Body of pancreas (tissue), 4 donors: ENCODE measurements at places on chromosomes 1 and 21. TPM values are rescaled to one million over a fixed set of nuclear protein-coding genes. Genes with fewer than 3 reads are reported as not detected.

DNA sequence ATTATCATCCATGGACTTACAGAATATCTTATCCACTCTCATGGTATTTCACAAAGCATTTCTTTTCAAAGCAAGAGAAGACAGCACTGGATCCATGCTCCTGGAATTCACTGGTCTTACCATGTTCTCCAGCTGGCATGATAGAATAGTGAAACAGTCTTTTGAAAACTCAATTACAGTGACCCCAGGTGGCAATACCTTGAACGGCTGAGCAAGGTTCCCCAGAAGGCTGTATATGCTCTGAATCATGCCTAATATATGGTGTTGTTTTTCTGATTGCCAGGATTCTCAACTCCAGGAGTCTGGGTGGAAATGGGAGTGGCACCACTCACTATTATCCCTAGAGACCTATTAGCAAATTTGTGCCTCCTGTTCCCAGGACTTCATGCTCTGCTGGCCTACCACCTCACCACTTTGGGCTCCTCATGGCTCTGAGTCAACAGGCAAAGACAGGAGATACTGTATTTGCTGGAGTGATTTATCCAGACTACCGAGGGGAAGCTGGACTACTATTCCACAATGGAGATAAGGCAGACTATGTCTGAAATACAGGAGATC is 87.6 kb downstream of the CATSPERE start:
- no peak overlapping the region for H3K4me3 ChIP-seq
- no peaks in the 10 kb centered on the region for H3K36me3 ChIP-seq
- no peak overlapping the region for H3K27ac ChIP-seq
- H3K27me3 ChIP-seq: no peaks in the 10 kb centered on the region

GRCh38 chr1:215603319-215603718 is 36.2 kb downstream of the KCTD3 start:
- peaks cover 2% of the 10 kb centered on the region for H3K36me3 ChIP-seq
- H3K4me1 ChIP-seq: peaks cover 14% of the 10 kb centered on the region
- no peaks in the 10 kb centered on the region for H3K27me3 ChIP-seq
- H3K4me3 ChIP-seq: no peak overlapping the region
- H3K27ac ChIP-seq: no peak overlapping the region

- DNase-seq: no peak
- no peak overlapping the region for H3K4me3 ChIP-seq
- H3K4me1 ChIP-seq: peaks cover 5% of the 10 kb centered on the region
- peaks cover 12% of the 10 kb centered on the region for H3K27me3 ChIP-seq
- H3K27ac ChIP-seq: no peak overlapping the region
These were observed 43.2 kb downstream of the OLIG1 start for GRCh38 chr21:33113131-33113530.

LRRC38 gene
- total RNA-seq: not detected
